ENCODE measurements at places on chromosomes 16 and 17.

DNA sequence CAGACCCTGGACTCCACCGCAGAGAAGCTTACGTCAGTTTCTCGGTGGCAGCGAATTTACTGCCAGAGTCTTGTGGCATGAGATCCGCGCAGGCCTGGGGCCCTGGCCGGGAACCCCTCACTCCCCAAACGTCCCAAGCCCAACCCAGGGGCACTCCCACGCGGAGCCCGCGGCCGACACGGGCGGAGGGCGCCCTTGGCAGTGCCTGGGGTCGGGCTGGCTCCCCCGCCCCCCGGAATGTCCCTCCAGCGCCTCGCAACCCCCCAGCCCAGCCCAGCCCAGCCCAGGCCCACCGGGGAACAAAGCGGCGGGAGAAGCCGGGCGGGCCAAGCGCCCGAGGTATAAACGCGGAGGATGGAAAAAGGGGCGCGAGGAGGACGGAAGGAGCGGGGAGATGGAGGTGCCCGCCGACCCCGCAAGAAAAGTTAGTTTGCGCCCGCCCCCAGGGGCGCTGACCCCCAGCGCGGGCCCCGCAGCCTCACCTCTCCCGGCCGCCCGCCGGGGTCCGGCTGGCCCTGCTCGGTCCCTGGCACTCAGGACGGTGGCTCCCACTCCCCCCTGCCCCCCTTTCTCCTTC, 330 bp downstream of the CASKIN2 start:
- DNase-seq, result no peak

GRCh38 chr16:21226749-21227148, 6.8 kb upstream of the ANKS4B start:
- DNase-seq, result no peak

GRCh38 chr16:78310990-78311561, 211.6 kb downstream of the WWOX start:
- no peak for DNase-seq

- DNase-seq, result no peak
These were observed 232.0 kb downstream of the SNX29 start for GRCh38 chr16:12208341-12209035.

DNA sequence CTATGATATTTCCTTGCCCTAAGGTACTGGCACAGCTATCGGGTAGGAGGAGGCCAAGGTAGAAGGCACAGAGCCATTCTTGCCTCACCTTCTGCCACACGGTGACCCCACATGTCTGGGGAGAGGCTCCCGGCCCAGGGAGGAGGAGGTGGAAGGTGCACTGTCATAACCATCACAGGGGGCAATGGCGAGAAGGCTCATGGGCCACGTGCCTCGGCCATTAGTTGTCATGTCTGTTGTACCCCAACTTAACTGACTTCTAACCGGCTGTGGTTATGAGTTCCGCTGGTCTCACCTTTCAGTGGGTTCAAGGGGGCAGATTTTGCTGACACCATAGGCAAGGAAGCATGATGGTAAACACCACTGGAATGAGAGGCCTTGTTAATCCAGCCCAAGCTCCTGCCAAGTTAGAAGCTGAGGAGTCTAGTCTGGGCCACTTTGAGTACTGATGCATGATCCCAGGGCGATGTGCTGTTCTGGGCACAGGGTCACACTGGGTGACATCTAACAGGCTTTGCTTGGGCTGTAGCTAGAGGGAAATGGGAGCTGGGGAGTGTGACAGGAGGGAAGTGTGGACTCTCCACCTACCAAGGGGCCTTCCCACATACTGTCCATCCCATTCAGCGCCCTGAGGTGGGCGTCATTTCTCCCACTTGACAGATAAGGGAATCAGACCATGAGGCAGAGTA, 39.6 kb downstream of the HLF start:
- no peak for DNase-seq

GRCh38 chr17:7047566-7047965, 3.7 kb upstream of the SLC16A11 start:
- DNase-seq, result no peak

GRCh38 chr16:51872524-51872923, 674.4 kb downstream of the TOX3 start:
- DNase-seq, result no peak

DNA sequence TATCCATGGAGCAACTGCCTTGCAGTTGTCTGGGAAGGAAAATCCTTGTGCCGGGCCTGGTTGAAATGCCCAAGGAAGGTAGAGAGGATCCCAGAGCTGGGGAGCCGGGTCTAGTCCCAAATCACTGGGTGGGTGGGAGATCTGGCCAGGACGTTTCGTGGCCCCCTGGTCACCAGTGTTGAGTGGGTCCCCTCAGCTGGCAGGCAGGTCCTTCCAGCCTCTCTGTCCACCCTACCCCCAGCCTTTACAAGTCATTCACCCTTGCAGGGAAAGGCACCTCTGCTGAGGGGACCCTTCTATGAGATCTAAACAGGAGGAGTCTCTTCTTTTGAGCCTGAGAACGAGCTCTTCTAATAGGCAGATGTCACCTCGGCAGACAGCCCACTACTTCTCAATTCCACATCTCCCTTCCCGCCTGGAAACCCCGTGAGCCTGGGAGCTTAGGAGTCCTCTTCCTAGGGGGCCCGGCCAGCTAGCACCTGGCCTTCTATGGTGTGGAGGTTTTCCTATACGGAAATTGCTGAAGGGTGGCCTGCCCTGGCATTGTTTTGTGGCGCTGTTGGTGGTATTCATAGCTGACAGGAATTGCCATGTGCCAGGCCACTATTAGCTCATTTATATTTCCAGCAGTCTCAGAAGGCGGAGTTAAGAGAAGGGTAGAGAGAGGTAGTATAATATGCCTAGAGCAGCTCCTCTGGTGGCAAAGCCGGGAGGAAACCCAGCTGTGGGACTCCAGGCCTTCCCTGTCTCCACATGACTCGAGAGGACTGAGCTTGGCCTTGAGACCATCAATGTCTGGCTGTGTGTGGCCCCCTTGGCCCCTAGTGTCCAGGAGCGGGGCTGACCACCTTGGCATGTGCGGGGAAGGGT, 13.3 kb downstream of the MPRIP start:
- DNase-seq, result no peak

- DNase-seq, result no peak
These were observed 4.0 kb upstream of the DHRS13 start for GRCh38 chr17:28906706-28907438.

GRCh38 chr17:38667099-38667786, 7.5 kb downstream of the EPOP start:
- peak; percentile 79 for DNase-seq

- DNase-seq, result no peak
These were observed 15.9 kb downstream of the HAPSTR1 start for GRCh38 chr16:9107025-9107970.

- DNase-seq, result no peak
These were observed 295.4 kb downstream of the TOX3 start for GRCh38 chr16:52251495-52251894.

GRCh38 chr17:50887705-50888245, 21.6 kb upstream of the TOB1 start:
- DNase-seq, result no peak

DNA sequence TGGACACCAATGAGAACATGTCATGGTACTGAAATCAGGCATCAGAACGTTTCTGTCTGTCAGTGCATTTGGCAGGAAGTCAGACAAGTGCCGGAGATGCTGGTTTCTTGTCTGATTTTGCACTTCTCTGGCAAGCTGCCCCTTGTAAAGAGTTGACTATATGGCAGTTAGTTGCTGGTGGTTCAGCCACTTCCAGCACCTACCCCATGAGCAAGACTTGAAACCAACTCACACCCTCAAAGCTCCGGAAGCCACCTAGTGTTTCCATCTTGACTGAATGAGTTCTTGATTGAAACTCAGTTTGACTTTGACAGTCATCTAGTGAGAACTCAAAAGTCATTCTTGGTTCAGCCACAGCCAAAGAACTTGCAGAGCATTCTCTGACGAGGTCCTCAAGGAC, 225.1 kb downstream of the SPECC1 start:
- DNase-seq, result no peak

DNA sequence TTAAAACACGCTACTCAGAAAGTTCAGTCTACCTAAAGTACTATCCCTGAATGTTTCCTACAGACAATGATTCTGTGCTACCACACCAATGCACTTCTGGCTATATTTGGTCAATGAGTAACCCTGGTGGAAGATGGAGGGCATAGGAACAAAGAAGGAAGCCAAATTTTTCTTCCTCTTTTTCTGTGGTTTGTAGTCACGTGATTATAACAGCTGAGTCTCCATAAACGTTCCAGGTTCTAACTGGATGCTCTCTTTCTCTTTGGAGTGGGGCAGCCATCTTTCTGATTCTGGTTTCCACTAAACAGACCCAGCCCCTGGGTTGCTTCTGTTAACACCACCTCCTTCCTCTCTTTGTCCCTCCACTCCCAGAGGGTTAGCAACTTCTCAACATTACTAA, 274.9 kb downstream of the CDH11 start:
- DNase-seq, result no peak

GRCh38 chr16:72099377-72099818, 5.8 kb downstream of the DHX38 start:
- peak; percentile 66 for DNase-seq

GRCh38 chr17:34499576-34499975, 79.8 kb upstream of the TMEM132E start:
- DNase-seq, result no peak

- DNase-seq, result no peak
These were observed 23.2 kb downstream of the COIL start for GRCh38 chr17:56937687-56938086.

- no peak for DNase-seq
These were observed 103.2 kb downstream of the SOCS1 start for GRCh38 chr16:11152677-11153331.

DNA sequence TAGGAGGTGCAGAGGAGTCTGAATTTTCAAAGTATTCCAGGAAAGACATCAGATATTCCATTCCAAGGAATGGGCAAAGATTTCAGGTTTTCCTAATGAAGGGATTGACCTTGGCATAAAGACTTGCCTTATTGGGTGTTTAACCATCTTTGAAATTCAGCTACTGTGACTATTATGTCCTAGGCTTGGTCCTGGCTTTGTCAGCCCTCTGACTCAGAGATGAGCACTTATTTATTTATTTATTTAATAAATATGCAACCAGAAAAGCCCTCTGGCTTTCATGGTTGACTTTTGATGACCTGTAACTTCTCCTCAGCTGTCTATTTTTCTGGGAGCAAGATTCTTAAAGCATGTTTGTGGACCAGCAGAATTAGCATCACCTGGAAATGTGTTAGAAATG, 455.1 kb downstream of the KIF2B start:
- DNase-seq, result no peak

DNA sequence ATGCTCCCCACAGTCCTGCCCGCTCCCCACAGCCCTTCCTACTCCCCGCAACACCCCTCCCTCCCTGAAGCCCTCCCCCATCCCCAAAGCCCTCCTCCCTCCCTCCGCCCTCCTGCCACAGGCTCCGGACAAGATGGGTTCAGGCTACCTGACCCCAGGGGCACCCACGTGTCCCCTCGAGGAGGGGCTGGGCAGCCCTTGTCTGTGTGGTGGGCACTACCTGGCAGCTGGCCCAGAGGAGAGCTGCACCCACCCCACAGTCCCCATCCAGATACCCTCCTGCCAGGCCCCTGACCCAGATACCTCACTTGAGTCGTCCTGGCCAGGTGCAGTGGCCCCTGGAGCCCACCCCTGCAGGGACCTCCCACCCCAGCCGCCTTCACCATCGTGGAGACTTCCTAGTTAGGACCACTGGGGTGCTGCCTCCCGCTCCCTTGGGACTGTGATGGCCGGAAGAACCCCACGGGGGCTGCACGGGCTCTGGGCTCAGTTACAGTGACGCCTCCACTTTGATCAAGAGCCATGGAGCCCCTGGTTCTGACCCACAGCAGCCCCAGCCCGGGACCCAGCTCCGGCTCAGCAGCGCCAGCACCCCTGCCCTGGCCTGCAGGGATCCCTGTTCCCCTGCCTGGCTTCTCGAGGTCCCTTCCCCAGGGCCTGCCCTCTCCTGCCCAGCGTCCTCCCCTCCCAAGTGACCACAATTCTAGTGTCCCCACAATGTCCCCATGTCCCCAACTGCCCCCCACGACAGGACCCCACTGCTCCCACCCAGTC, 806 bp downstream of the PERCC1 start:
- no peak for DNase-seq

DNA sequence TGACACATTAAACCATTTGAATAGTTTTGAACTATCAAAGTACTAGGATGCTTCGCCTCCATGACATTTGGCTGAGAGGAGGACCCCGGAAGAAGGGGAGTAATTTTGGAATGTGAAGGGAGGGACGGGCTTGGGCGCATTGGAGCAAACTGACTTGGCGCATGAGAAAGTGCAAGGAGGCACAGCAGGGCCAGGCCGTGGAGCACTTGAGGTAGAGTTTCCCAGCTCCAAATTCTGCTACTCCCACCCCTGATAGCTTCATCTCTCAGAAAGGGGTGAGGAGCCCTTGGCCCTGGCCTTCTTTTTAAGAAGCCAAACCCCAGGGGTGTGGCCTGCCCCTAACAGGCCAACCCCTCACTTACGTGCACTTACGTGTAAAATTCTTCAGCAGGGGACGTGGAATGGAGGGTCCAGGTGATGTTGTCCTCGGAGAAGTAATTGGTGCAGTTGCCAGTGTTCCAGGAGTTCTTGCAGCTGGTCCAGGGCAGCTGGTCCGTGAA, 17.7 kb downstream of the SLC6A4 start:
- DNase-seq, result no peak

GRCh38 chr16:23837553-23838308, 1.9 kb downstream of the PRKCB start:
- no peak for DNase-seq

DNA sequence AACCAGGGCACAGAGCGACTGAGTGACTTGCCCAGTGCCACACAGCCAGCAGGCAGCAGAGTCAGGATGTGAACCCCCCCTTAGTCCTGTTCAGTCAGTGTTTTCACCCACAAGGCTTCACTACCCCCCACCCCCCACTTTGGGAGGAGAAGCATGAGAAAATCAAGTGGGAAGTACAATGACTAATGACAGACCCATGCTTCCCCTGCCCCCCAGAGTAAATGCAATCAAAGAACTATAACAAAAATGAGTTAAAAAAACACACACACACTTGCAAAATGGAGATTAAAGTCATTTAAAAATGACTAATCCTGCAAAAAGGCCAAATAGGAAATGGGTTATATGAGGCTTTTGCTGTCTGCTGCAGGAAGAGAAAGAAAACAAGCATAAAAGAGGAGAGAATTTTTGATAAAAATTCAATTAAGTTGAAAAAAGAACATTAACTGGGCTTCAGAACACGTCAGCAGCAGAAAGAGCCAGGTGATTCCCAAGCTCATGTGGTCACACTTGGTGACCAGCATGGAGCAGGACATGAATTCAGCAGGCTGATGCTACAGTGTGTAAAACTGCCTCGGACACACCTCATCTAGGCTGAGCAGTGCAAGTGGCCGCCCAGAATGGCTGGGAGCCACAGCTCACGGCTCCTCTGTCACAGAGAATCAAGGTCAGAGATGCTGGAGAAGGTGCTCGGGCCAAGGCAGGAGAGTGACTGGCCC, 212.3 kb downstream of the ZNF423 start:
- DNase-seq, result no peak

- no peak for DNase-seq
These were observed 26.4 kb downstream of the EEF2K start for GRCh38 chr16:22232277-22233036.
